ENCODE measurements at places on chromosomes 16 and 17.
A peak's percentile ranks its signal among the peaks of the same experiment; 100 is the strongest.

GRCh38 chr16:84329016-84329415, 34.3 kb downstream of the WFDC1 start:
- no peaks in the 10 kb centered on the region for H3K36me3 ChIP-seq
- H3K27me3 ChIP-seq, result no peaks in the 10 kb centered on the region
- H3K4me1 ChIP-seq, result no peaks in the 10 kb centered on the region
- no peak overlapping the region for H3K4me3 ChIP-seq
- H3K27ac ChIP-seq, result no peak overlapping the region
- no peak for DNase-seq

DNA sequence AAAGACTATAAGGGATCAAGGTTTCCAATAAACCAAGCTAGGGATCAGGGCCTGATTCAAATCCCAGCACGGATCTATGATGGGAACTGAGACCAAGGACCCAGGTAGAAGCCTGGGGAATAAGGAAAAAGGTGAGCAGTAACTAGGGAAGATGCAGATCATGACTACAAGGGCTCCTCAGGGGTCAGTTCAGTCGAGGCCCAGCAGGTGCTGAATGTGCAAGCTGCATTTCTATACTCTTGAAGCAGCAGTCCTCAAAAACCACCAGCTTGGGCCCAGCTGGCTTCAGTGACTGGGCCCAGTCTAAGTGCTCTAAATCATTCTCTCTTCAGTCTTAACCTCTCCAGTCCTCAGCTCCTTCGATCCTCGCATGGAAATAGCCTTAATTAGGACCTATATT, 228.8 kb upstream of the AXIN2 start:
- no peak for DNase-seq
- H3K4me1 ChIP-seq, result no peaks in the 10 kb centered on the region
- no peak overlapping the region for H3K4me3 ChIP-seq
- no peak overlapping the region for H3K27ac ChIP-seq

DNA sequence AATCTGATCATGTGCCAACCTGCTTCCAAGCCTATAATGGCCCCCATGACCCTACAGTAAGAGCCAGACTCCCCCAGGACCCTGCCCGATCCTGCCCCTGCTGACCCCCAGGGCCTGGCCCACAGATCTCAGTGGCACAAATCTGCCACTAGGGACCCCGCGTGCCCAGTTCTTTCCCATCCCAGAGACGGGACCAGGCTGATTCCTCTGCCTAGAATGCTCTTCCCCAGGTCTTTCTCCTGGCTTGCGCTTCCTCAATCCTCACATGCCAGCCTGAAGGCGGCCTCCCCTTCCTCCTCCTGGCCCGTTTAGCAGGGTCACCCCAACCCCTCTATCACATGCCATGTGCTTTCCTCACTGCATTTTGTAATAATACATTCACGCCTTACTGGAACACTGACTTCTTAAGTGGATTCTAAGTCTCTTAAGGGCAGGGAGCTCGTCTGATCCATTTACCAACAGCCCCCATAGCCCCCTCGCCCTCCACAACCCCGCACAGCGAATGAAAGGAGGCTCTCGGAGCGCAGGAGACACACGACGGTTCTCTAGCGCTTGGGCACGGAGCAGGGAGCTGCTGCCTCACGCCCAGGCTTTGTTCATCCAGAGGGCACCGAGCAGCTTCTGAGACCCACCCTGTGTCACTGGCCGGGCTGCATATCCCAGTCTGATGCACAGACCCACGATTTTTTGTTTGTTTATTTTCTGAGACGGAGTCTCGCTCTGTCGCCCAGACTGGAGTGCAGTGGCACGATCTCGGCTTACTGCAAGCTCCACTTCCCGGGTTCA, 1.2 kb downstream of the TRIM65 start:
- H3K4me3 ChIP-seq, result peak overlapping the region; percentile 69
- no peak for DNase-seq
- H3K4me1 ChIP-seq, result peaks cover 11% of the 10 kb centered on the region
- H3K27me3 ChIP-seq, result no peaks in the 10 kb centered on the region
- no peak overlapping the region for H3K27ac ChIP-seq

GRCh38 chr16:77403732-77404131, 31.1 kb downstream of the ADAMTS18 start:
- no peaks in the 10 kb centered on the region for H3K4me1 ChIP-seq
- no peak overlapping the region for H3K4me3 ChIP-seq
- DNase-seq, result no peak
- H3K27ac ChIP-seq, result no peak overlapping the region

DNA sequence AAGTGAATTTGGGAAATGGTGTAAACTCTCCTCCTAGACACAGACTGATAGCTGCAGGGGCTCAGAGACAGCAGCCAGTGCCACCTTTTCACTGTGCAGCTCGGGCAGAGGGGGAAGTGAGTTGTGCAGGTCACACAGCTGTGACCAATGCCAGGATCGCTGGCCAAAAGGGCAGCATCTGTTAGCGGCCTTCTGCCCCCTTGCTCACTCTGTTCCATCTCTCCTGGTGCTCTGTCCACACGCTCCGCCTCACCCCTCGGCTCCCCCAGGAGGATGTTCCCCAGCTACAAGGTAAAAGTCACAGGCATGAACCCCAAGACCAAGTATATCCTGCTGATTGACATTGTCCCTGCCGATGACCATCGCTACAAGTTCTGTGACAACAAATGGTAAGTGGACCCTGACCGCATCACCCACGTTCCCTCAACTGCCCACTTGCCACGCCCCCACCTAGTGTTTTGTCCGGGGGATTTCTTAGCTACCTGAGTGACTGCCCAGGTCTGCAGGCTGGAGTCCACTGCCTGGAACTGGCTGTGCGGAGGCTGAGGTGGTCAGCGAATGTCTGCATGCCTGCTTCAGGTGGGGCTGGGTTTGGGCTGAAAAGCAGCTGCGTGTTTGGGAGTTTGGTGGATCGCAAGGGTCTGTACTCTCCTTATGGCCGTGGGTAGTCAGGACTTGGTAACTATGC, 13.5 kb downstream of the TBX4 start:
- no peak for DNase-seq
- peaks cover 6% of the 10 kb centered on the region for H3K4me1 ChIP-seq
- no peak overlapping the region for H3K4me3 ChIP-seq
- H3K27me3 ChIP-seq, result peaks cover 1% of the 10 kb centered on the region

GRCh38 chr16:87117936-87118335, 199.3 kb downstream of the C16orf95 start:
- H3K27me3 ChIP-seq, result no peaks in the 10 kb centered on the region
- H3K4me1 ChIP-seq, result no peaks in the 10 kb centered on the region
- no peaks in the 10 kb centered on the region for H3K36me3 ChIP-seq
- no peak overlapping the region for H3K4me3 ChIP-seq

DNA sequence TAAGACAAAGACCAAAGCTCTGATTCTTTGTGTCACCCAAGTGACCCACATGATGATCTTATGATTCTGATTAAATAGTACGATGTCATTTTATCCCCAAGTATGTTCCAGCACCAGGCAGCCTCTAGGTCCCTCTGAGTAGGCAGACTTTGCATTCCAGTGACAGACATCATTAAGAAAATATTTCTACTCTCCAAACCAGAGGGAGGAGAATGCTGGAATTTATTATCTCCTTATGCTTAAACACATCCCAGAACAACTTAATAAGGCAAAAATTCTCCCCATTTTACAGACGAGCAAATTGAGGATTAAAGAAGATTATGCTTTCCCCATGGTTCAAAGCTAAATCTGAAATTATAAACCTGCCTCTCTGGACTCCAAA, 192.8 kb upstream of the CDH11 start:
- DNase-seq, result no peak
- no peaks in the 10 kb centered on the region for H3K36me3 ChIP-seq
- H3K4me3 ChIP-seq, result no peak overlapping the region
- H3K4me1 ChIP-seq, result no peaks in the 10 kb centered on the region
- no peaks in the 10 kb centered on the region for H3K27me3 ChIP-seq

DNA sequence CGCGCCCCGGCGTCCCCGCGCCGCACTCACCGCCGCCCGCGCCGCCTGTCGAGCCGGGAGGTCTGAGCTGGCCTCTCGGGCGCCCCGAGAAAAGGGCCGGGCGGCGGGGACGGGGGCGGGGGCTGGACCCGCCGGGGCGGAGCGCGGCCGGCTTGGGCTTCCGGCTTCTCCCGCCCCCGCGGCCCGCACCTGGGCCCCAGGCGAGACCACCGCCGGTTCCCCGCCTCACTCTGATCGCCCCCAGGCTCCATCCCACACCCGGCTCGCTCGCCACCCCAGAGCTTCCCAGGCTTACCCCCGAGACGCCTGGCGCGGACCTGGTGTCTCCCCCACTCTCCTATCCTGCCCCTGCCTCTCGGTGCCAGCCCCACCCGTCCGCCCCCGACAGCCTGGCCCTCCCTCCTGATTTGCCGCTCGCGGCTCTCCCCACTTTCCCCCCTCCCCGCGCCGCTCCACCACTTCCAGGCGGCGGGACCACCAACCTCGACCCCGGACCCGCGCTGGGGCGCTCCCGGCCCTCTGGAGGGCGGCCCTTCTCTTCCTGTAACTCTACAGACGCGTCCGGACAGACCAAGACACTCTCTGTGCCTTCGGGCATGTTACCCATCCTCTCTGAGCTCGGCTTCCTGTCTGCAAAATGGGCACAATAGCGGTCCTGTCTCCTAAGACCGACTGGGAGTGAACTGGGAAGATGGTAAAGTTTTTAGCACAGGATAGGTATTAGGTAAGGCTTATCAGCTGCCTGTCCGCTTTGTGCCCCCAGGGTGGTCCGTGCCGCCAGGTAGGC, at the start of gene LITAF:
Gene LITAF (minus strand): TSS at position 64 of the 787 bp plus-strand sequence. CDS start 30,189 bp downstream, outside the sequence.
- H3K4me1 ChIP-seq, result peaks cover 32% of the 10 kb centered on the region
- H3K36me3 ChIP-seq, result no peaks in the 10 kb centered on the region
- no peaks in the 10 kb centered on the region for H3K27me3 ChIP-seq
- peak within 1 kb of the TSS; percentile 70 for H3K4me3 ChIP-seq

- H3K27ac ChIP-seq, result no peak overlapping the region
- no peak for DNase-seq
- H3K36me3 ChIP-seq, result no peaks in the 10 kb centered on the region
- H3K4me1 ChIP-seq, result no peaks in the 10 kb centered on the region
- no peaks in the 10 kb centered on the region for H3K27me3 ChIP-seq
- no peak overlapping the region for H3K4me3 ChIP-seq
These were observed 315.6 kb downstream of the SNX29 start for GRCh38 chr16:12291989-12292759.

- no peak overlapping the region for H3K27ac ChIP-seq
- no peak for DNase-seq
- no peak overlapping the region for H3K4me3 ChIP-seq
- peaks cover 6% of the 10 kb centered on the region for H3K36me3 ChIP-seq
- no peaks in the 10 kb centered on the region for H3K27me3 ChIP-seq
These were observed 40.2 kb downstream of the SLC7A5 start for GRCh38 chr16:87828907-87829621.

GRCh38 chr16:65318138-65318537, 196.3 kb upstream of the CDH11 start:
- H3K27ac ChIP-seq, result no peak overlapping the region
- no peak for DNase-seq

- peaks cover 36% of the 10 kb centered on the region for H3K4me1 ChIP-seq
- peak overlapping the region; percentile 14 for H3K27ac ChIP-seq
- no peaks in the 10 kb centered on the region for H3K36me3 ChIP-seq
- H3K4me3 ChIP-seq, result no peak overlapping the region
- no peaks in the 10 kb centered on the region for H3K27me3 ChIP-seq
These were observed 16.7 kb downstream of the RFFL start for GRCh38 chr17:35046740-35047283.

DNA sequence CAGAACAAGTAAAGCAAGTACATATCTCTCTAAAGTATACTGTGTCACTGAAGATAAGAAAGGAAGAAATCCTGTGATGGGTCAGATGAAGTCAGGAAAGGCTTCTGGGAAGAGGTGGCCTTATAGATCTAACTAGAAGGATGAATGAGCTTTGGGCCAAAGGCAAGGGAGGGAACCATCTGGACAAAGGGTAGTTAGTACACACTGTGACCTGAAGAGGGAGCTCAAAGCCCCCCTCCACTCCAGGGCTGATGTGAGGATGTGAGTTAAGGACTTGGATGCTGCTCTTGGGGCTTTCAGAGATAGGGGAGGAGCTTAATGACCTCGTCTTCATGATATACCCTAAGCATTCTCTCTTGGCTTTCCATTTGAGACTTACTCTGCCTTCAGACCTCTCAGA, 185.3 kb upstream of the CACNG3 start:
- H3K36me3 ChIP-seq, result no peaks in the 10 kb centered on the region
- H3K27ac ChIP-seq, result no peak overlapping the region
- no peaks in the 10 kb centered on the region for H3K27me3 ChIP-seq
- no peaks in the 10 kb centered on the region for H3K4me1 ChIP-seq
- DNase-seq, result peak; percentile 32

GRCh38 chr16:67456391-67457081, 24.4 kb downstream of the ATP6V0D1 start:
- no peak for DNase-seq
- peaks cover 2% of the 10 kb centered on the region for H3K36me3 ChIP-seq
- H3K4me1 ChIP-seq, result peaks cover 49% of the 10 kb centered on the region
- H3K27ac ChIP-seq, result no peak overlapping the region

DNA sequence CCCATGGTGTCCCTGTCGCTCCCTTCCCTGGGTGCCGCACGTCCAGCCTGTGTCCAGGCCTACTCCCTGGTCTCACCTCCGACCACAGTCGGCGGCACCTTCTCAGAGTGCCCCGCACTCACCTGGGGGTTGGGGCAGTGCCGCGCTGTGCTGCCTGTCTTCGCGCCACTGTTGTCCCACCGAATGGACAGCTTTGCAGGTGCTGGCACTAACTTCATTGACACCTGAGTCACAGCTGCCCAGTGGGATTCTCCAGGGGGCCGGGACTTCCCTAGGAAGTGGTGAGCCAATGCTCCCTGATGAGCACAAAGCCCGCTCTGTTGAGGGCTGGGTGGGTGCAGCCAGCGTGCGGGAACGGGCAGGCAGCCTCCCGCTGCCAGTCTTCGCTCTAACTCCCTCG, 24.3 kb upstream of the DBNDD1 start:
- no peak overlapping the region for H3K4me3 ChIP-seq
- H3K27me3 ChIP-seq, result no peaks in the 10 kb centered on the region
- DNase-seq, result no peak
- H3K27ac ChIP-seq, result no peak overlapping the region
- peaks cover 41% of the 10 kb centered on the region for H3K36me3 ChIP-seq

DNA sequence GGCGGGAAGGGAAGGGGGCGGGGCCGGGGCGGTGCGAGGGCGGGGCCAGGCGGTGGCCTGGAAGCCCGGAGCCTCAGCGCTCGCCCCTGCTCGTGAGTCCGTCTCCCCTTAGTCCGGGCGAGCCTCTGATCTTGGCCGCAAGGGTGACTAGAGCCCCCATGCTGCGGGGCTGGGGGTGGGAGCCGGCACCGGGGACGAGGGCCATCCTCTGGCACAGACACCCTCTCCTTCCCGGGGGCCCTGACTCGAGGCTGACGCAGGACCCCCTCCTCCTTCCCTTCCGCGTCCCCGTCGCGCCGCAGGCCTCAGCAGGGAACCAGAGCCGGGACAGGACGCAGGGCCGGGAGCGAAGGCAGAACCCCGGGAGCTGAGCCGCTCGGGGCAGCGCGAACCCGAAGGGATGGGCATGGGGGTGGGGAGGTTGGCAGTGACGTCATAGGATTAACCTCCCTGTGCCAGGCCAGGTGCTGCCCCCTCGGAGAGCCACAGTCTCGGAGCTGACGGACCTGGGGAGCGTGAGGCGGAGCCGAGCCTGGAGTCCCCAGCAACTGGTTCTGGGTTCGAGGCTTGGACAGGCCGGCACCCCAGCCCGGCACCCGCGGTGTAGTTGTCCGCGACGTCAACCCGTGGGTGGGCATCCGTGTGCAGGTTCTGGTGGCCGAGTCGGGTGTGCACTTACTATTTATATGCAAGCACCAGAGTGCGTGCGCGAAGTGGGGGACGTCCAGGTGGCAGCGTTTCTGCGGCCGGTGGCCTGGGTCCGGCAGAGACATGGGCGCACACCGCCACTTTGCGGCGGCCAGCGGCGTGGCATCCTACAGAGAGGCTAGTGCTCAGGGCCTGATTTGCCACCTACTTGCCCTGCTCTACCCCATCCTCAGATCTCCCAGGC, 503 bp upstream of the PLCD3 start:
- no peaks in the 10 kb centered on the region for H3K36me3 ChIP-seq
- peak overlapping the region; percentile 98 for H3K27ac ChIP-seq
- H3K4me3 ChIP-seq, result peak overlapping the region; percentile 88
- peaks cover 28% of the 10 kb centered on the region for H3K4me1 ChIP-seq
- DNase-seq, result peak; percentile 95
- H3K27me3 ChIP-seq, result no peaks in the 10 kb centered on the region

Measured in liver (tissue), 10 donors.